Urothelium cell line (cell line): ENCODE measurements at places on chromosomes 1 and 21.

DNA sequence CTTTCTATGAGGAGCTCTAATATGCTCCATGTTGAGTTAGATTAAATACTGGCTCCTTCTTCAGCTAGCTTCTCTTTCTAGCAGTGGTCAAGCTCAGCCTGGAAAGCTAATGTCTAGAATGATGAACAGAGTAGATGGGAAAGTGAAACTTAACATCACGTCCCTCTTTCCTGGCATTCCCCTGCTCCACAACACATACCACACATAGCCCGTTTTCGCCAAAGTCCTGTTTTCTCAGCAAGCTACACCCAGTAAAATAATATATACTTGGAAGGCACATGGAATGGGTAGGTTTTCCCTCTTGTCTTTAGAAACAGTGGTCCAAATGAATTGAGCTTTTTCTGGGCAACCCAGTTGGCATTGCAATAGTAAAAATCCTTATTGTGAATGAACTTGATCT lies 3.8 kb downstream of the KRTAP27-1 start:
- no peak for DNase-seq

DNA sequence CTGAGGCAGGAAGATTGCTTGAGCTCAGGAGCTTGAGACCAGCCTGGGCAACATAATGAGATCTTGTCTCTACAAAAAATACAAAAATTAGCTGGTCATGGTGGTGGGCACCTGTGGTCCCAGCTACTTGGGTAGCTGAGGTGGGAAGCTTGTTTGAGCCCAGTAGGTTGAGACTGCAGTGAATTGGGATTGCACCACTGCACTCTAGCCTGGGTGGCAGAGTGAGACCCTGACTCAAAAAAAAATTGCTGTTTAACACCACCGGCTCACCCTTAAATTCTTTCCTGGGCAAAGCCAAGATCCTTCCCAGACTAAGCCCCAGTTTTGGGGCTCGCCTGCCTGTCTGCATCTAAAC lies 6.6 kb upstream of the NSUN4 start:
- DNase-seq = no peak

GRCh38 chr1:3697810-3698209 lies 45.5 kb downstream of the TP73 start:
- DNase-seq = no peak

DNA sequence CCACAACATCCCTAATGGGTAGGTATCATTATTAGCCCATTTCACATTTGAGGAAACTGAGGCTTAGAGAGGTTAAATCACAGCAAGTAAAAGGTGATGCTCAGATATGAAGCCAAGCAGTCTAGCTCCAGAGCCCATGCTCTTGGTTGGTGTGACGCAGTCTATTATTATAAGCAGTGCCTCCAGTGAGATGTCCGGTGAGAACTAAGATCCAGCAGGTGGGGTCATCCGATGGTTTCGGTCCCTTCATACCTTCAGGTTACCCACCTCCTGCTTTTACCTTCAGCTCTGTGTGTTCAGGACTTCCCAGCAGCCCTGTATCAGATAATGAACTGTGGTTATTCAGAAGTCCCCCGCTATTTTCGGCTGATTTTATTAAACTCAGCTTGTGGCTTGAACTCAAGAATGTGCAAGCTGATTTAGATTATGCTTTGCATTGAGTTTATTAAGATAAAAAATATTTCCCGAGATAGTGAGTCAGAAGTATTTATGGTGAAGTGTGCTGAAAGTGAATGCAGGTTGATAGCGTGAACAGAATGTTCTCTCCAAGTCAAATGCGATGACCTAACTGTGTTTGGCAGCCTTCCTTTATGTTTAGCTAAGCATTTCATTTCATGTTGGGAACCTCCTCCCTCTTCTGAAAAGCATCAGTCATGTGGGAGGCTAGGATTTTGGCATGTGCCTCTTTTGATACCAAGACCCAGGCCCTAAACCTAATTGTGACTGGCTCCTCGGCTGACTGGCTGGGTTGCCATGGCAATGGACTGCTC lies 160.9 kb upstream of the UBE2U start:
- peak; percentile 60 for DNase-seq

DNA sequence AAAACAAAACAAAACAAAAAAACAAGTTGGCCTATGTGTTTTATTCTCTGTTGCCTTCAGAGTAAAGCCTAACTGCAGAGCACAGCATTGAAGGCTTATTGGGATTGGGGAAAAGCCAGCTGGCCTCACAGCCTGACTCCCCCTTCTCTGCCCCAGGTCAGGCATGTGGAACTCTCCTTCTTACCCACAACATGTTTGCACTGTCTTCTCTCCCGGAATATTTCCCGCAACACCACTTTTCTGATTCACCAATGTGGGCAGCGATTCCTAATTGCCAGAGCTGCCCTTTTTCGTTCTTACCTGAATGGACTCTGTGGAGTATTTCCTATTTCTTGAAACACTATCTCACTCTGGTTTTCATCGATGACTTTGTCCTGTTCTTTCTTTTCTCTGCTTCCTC lies 2.8 kb upstream of the TARBP1 start:
- no peak for DNase-seq

DNA sequence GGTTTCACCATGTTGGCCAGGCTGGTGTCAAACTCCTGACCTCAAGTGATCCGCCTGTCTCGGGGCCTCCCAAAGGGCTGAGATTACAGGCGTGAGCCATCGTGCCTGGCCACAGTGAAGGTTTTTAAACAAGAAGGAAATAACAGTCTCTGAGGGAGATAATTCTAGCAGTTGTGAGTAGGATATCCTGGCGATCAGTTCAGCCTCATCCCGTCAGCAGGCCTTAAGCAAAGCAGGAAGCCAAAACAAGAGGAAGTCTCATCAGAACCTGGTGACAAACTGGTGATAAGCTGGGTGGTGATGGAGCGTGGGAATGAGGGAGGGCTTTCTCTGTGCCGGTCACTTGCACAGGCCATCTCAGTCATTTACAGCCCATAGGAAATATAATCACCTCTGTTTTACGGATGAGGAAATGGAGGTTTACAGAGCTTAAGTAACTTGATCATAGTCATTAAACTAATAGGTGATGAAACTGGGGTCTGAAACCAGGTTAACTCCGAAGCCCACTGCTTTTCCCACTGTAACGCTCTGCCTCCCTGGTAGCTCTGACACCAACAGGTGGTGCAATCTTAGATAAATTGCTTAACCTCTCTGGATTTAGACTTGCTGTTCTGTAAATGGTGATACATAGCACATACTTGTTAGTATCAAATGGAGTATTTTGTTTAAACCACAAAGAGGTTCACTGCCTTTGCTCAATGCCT lies 40.8 kb upstream of the A3GALT2 start:
- no peak for DNase-seq

GRCh38 chr1:62424411-62424810 lies 12.4 kb upstream of the USP1 start:
- DNase-seq = no peak

DNA sequence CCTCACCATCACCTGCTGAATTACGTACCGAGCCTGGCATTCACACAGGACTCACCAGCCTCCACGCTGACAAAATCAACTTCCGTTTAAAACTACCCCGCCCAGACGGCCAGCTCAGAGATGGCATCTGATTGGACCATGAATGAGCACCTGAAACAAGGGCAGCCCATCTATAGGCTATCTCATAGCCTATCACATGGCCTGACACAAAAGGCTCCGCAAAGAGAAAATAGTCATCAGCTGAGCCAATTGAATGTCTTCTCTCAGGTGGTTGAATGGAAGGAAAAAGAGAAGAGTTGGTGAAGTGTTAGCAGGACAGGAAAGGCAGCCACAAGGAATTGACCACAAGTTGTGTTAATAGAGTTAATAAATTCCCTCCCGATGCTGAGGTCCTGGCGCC lies 50.6 kb upstream of the ZC3H12A start:
- DNase-seq = no peak

DNA sequence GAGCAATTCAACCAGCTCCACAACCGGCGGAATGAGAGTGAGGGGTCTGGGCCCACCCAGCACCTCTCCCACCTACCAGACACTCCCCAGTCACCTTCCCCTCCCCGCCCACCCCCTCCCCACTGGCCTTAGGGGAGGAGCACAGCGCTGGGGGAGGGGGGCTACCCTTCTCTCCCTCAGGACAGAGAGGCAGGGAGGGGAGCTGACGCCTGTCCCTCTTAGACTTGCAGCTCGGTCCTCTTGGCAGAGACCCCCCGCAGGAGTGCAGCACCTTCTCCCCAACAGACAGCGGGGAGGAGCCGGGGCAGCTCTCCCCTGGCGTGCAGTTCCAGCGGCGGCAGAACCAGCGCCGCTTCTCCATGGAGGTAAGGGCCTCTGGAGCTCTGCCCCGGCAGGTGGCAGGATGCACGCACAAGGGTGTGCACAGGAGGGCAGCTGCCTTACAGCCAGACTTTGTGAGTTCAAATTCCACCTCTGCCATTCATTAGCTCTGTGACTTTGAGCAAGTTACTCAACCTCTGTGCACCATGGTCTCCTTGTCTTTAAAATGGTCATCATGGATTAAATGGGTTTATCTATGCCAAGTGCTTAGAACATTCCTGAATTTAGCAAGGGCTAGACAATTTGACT lies 18.9 kb downstream of the CDK18 start:
- no peak for DNase-seq

DNA sequence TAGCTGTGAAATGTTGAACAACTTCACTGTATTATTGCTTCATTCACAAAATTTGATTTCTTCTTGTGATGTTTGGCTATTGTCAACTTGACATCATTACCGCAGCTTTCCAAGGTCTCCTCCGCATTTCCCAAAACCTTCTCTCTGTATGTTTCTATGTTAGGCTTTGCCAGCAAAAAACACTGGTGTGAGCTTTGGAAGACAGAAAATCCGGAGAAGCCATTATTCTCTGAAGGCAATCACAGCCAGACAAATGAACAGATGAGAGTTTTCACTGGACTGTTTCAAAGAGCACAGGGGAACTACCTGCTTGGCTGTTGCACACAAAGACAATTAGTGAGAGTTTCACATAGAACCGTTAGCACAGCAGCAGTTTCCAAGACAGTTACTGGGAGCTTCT lies 609.6 kb downstream of the BRINP3 start:
- DNase-seq = no peak

DNA sequence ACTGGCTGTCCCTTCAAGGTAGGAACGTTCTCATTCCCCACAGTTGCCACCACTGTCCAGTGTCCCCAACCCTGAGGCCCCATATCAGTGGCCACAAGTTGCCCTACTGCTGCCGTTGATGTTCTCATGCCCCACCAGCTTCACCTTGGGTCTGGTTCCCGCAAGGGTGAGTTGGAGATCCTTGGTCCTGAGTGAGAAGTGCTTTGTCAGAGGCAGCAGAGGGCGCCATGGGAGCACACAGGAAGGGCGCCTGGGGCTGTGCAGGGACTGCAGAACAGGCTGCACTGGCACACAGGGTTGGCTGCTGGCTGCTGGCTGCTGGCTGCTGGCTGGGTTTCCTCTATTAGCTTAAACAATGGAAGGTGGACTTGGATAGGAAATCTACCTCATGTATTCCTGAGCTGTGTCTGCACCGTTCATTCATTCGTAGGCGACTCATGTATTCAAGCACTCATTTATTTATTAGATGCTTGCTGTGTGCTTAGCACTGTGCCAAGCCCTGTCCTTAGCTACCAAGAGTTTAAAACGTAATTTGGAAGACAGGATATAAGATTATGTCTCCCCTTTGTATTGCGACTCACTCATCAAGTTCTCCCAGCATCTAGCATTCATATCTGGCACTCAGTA lies 2.1 kb upstream of the S100A9 start:
- DNase-seq = peak; percentile 80

GRCh38 chr1:63073309-63074306 lies 248.8 kb upstream of the FOXD3 start:
- no peak for DNase-seq

DNA sequence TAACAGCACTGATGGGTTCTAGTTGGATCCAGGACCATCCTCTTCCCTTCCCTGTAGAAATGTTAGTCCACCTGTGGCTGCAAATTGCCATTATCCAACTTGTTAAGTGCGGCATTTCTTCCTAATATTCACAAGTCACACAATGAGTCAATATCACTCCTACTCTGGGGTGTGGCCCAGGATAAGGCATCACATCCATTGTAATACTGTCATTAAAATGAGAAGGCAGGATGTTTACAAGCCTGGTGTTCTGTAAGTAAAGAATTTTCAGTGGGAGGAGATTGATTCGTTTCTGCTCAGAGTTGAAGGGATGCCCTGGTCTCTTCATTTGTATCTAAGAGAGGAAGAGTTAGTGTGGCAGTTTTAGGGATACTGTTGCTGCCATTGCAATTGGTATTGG lies 18.1 kb upstream of the ARHGAP29 start:
- DNase-seq = no peak

DNA sequence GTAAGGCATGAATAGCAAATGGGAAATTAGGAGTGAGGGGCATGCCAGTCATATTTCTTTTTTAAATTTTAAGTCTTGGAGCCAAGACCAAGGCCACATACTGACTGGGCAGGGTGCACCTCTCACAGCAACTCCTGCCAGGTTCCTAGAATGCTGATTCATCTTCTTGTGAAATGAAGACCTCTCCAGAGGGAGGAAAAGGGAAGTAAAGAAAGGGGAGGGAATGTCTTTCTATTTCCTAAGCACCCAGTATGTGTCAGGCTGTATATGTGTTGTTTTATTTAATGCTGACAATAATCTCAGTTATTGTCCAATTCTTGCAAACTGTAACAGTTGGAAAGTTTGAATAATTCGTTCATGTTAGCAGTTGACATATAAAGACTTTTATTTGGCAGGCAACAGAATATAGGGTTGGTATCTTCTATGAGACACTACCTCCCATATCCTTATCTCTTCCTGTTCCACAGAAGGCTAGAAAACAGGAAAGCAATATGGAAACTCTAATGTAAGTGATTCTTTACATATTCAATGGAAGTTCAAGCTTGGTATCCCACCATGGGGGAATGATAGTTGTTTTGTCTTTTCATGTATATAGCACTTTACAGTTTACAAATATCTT lies 259.1 kb upstream of the USP24 start:
- no peak for DNase-seq

- no peak for DNase-seq
Measured at GRCh38 chr1:238779716-238780115, 606.7 kb upstream of the CHRM3 start.

GRCh38 chr1:53799141-53799540 lies 39.0 kb downstream of the NDC1 start:
- DNase-seq = no peak

DNA sequence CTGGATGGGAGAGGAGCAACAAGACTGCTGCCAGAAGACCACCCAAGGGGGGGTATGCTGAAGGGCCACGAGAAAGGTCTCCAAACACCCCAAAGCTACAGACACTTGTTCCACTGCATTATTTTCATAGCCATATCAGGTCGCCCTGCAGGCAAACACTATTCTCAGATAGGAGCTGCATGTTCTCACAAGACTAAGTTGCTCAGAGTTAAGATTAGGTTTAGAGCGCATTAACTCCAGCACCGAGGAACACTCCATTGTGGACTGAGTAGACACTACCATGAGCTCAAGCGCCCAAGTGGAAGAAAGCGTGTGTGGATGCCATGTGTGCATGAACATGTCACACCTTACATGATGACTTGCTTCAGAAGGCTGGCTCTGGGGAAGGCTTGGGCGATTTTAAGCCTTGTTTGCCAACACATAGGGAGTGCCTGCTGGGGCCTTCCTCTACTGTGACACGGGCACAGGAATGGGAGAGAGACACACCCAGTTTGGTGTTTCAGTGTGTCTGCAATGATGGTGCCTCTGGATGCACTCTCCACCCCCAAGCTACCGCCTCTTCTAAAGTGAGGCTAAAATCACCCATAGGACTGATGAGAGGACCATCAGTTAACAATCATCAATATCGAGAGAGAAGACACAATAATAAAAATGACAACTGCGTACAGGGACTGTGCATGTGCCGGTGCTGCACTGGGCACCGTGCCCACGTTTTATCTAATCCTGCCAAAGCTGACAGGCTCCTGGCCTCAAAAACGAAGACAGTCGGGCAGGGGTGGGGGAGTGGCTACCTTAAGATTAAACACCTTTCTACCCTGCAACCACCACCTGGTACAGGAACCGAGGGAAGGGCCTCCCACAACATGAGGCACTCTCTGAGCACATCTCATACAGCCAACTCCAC lies 34.9 kb downstream of the SSBP3 start:
- DNase-seq = no peak
